ENCODE measurements at places on chromosomes 6 and 20.

DNA sequence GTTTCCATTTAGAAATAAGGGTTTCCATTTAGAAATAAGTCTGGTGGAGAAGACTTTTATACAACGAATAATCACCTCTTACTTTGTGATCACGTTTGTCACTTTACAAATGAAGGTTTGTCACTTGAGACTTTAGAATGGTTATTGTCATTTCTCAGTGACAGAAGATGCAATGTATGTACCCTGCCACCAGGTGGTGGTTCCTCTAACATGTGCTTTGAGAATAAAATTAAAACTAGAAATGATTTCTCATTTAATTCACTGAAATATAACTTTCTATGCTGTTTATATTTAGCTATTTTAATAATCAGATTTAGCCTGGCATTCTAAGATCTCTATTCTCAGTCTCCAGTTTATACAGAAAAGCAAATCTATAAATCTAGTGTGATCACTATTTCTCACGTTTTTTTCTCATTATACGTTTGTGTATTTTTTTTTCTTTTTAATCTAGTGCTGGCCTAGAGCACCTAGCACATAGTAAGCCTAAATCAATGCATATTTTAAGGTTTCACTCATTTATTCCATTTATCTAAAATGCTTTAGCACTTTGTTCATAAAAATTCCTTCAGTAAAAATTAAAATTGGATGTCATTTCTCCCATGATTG is 57.4 kb upstream of the TFAP2D start:
- peak; percentile 26 for DNase-seq

- DNase-seq = peak; percentile 26
Observed at GRCh38 chr6:63923139-63923739, 287.6 kb downstream of the PHF3 start.

DNA sequence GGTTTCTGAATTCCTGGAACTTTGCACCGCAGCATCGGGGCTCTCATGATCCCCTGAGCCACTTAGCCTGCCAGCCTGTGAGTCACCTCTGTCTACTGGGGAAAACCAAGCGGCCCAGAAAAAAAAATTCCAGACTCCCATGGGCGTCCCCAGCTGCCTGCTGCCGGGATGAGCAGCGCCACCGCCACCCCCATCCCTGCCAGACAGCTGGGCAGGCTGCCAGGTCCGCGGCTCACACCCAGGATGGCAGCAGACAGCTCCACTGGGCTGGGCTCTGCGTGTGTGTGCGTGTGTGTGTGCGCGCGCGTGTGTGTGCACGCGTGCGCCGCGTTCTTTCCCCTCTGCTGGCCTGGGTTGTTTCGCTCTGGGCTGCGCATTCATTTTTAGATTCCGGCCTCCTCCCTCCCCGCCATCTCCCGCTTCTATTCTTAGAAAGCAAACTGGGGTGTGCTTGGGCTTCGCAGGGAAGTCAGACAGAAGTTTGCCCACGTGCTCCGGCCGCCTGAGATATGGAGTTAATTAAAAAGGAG is 38.9 kb upstream of the PMEPA1 start:
- DNase-seq = no peak

GRCh38 chr6:14831937-14832336 is 413.9 kb upstream of the JARID2 start:
- no peak for DNase-seq

GRCh38 chr20:52889225-52889624 is 82.9 kb upstream of the TSHZ2 start:
- DNase-seq = no peak

- no peak for DNase-seq
Observed at GRCh38 chr6:14130435-14131075, 13.0 kb downstream of the CD83 start.

DNA sequence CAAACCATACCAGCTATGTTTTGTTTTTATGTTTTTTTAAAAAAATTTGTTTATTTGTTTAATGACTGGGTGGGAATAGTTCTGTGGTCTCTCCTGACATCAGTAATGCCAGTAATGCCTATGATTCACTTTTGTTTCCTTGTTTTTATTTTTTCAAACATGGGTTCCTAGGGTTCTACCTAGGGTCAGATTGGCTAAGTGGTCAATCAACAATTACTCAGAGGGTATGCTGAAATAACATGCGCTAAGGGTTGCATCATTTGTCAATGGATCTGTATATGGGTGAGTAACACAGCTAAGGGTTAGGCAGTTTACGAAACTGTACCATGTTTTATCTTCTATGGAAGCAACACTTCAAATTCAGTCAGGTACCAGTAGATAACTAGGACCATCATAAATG is 583.8 kb upstream of the GJE1 start:
- DNase-seq = no peak

DNA sequence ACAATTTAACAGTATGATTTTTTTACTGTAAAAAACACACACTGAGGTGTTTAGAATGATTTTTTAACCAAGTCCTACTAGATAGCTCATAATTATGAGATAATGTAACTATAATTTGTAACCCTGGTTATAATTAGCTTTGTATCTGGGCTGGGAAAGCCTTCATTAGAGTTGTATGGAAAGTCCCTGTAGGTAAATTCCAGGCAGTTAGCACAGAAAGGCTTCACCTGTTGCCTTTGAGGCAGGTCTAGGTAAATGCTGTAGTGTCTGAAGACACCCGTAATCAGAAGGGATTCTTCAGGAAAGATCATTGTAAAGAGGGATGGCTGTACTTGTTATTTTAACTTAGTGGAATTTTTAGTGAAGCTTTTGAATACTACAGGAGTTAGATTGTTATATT is 1.9 kb downstream of the TMEM200A start:
- DNase-seq = no peak

- no peak for DNase-seq
Observed at GRCh38 chr6:52641826-52642225, 29.1 kb upstream of the TMEM14A start.

GRCh38 chr6:71259888-71260604 is 28.6 kb upstream of the OGFRL1 start:
- no peak for DNase-seq

DNA sequence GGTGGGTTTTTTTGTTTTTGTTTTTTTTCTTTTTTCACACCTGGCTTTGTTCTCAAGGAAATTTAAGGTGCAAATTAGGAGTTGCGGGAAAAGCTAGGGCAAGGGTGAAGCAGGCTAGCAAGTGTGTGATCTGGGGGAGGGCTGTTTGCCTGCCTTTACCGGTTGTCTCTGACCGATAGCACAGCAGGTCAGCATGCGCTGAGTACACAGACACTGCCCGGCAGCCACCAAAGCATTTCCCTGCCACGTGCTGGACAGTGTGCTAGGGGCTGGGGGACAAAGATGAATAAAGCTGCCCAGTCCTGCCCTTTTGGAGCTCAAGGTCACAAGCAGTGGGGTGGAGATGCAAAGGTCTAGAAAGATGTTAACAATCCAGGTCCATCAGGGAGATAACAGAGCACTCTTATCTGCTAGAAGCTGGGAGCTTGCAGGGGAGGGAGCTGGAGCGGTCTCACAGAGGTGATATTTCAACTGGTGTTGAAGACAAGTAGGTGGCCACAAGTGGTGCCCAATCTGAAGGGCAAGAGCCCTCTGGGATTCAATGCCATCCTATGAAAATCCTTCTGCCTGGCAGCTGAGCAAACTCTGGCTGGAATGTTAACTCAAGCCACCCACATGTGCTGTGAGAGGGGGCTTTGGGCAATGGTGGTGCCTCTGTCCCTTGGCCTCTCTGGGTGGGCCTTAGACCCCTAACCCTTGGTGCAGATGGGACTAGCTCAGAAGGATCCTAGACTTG is 24.5 kb downstream of the TTBK1 start:
- no peak for DNase-seq

GRCh38 chr6:116386581-116387299 is 16.0 kb downstream of the DSE start:
- no peak for DNase-seq

DNA sequence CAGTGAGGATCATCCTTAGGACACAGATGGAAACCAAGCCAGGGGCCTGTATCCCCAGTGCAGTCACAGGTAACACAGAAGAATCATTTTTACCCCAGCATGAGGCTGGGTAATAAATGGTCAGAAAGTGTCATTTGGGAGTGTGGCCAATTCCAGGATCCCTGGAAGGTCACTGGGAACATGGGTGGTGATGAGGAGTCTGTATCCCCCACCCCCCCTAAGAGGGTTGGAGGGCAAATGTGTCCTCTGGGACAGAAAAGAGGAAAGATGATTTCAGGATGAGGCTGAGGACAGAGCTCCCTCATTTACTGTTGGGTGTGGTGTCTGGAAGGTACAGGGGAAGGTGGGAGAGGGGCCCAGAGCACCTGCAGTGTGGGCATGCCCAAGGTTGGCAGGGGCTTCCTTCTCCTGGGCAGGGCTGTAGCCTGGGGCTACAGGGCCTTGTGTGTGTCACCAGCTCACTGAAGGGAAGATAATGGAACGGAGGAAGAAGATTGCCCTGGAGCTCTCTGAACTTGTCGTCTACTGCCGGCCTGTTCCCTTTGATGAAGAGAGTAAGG is 34.5 kb downstream of the PLCG1 start:
- DNase-seq = no peak

DNA sequence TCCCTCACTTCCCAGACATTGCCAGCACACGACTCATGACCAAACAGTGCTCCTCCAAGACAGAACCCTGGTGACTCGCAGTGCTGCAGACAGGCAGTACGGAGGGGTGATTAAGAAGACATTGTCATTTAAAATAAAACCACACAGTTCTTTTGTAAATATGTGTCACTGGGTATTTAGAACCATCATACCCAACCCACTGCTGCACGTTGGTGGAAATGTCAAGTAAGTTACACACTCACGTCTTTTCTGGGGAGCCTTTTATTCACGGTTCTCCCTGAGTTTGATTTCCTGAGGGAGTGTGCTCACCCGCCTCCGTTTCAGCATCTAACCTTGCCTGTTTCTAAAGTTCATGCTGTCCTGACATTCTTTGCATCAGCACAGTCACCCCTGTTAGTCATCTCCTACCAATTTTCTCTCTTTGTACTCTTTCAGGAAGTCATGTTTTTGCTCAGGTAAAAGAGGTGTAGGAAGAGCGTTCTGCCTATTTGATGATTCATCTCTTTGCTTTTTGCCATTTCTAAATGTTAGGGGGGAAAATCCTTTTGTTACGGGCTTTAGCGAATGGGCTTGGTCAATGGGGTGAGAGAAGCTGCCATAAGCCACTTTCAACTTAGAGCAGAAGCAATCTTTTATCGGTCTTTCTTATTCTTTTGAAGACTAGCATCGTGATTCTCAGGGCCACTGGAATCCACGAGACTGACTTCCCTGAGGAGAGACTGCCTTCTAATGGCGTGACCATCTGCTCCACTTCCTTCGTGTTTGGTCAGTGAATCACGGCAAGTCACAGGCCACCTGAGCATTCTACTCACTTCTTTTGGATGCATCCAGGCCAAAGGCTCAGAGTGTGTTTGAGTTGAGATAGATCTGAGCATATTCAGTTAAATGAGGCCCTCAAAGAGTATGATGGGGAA is 512.8 kb upstream of the JARID2 start:
- DNase-seq = no peak

DNA sequence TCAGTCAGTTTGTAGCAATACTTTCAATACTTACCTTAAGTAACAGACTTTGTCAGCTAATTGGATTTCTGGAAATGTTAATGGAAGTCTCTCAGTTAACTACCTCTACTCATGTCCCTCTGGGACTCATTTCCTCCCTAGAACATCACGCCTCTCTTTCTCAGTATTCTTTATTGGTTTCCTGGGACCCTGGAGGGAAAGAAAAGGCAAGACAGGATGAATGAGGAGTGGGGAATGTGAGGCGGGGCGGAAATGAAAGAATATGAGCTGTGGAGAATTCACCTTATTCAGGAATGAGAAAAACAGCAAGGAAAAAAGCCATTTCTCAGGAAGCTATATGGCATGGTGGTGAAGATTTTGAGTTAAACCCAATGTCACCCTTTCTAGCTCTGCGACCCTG is 62.7 kb downstream of the ANKS1A start:
- DNase-seq = no peak

DNA sequence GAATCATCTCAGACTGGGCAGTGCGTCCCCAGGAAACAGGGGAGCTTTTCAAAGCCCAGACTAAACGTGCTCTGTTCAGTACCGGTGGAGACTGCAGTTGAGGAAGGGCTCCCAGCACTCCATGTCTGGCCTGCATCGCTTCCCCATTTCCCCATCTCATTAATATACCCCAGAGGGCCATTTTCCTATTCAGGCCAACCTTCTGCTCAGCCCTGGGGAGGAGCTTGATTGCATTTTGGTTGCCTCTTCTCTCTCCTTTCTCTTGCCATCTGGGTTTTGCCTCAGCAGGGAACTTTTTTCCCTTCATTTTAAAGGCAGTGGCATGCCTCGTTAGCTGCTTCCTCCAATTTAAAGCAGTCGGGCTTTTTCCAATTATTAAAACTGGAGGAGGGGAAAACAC is 394.3 kb upstream of the SOX4 start:
- no peak for DNase-seq

DNA sequence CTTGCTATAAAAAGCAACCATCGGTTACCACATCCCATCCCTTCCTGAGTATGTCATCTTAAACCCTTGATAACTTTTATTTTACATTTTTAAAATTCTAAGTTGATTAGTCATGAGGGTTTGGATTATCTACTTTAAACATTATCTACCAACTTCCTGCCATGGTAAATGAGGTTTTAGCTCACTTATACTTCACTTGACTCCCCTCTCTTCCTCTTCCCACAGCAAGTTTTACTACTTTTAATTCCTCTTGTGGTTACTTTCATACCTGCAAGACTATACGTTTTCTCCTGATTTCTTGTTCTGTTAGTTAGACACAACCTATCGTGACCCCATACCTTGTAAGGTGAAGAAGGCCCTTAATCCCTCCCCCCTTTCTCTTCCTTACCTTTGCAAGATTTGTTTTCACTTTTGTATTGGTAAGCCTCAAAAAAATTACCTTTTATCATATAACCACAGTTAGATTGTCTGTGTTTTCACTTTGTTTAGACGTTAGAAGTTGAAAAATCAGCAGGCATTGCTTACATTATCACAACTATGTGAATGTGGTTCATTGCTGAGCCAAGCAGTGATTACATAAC is 60.1 kb upstream of the OGFRL1 start:
- DNase-seq = peak; percentile 77

DNA sequence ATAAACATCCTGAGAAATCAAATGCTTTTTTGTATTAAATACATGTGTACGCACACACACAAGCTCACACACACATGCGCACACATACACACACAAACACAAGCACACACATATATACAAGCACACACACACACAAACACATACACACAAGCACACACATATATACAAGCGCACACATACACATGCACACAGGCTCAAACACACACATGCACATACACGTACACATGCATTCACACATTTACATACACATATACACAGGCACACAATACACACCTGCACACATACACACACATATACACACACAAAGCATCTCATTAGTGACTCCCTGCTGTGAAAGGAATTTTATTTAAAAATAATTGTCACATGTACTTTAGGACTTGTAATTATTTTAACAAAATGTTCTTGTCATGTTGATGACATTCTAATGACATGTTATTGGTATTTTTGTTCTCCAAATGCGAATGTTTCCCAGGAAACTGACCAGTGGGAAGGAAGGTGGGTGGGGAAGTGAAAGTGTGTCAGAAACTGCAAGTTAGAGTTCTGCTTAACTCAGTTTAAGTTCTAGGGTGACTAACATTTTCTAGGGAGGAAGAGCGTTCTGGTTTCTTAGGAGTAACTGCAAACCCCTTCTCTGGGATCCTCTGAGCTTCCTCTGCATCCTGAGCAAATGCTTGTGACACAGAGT is 113.9 kb upstream of the ZNF217 start:
- peak; percentile 37 for DNase-seq
